ENCODE measurements at places on chromosomes 4 and X. TPM values are rescaled to one million over a fixed set of nuclear protein-coding genes. Genes with fewer than 3 reads are reported as not detected.

PNPLA4 gene
- 10.1 TPM for total RNA-seq

GUCY1B1 gene
- 0.25 TPM for total RNA-seq

FMR1NB gene
- not detected for total RNA-seq

FAM47A gene
- not detected for total RNA-seq

CT45A1 gene
- not detected for total RNA-seq

SPANXA1 gene
- total RNA-seq, result 0.18 TPM

TAPT1 gene
- total RNA-seq, result 12.2 TPM

GPR34 gene
- 0.05 TPM for total RNA-seq

RHOXF2B gene
- not detected for total RNA-seq

PDZD4 gene
- 3.6 TPM for total RNA-seq

HPRT1 gene
- total RNA-seq, result 103 TPM

BGN gene
- not detected for total RNA-seq

NCAPG gene
- total RNA-seq, result 25.6 TPM

SLC6A14 gene
- total RNA-seq, result not detected

SYN1 gene
- total RNA-seq, result 0.15 TPM

SSX2 gene
- not detected for total RNA-seq

TLR3 gene
- 0.44 TPM for total RNA-seq

ING2 gene
- 11.2 TPM for total RNA-seq

CYLC1 gene
- not detected for total RNA-seq
